NCI-H1417 (cell line): ENCODE measurements at places on chromosomes 3 and 15.

- DNase-seq, result no peak
Measured at GRCh38 chr3:74000725-74001124, 376.0 kb upstream of the PDZRN3 start.

DNA sequence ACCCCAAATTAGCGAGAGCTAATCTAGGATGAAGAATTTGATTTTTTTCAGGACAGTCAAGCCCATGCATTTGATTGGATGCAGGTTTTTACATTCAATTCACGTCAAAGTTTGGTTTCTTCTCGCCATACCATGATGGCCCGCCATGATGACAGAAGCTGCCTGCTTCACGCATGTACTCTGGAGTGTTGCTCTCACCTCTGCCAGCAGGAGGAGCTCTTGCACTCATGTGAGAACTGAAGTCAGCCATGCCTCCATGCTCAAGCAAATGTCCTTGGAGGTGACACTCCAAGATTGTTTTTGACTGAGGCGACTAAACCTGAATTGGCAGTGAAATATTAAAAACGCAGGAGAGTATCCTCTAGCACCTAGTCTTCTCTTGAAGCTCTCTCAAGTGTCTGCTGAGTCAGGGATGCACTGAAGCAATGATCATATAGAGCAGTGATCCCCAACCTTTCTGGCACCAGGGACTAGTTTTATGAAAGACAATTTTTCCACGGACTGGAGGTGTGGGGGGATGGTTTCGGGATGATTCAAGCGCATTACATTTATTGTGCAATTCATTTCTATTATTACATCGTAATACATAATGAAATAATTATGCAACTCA is 120.9 kb downstream of the SAMMSON start:
- DNase-seq, result peak; percentile 78

GRCh38 chr15:52143873-52144272 is 31.3 kb upstream of the BCL2L10 start:
- no peak for DNase-seq

DNA sequence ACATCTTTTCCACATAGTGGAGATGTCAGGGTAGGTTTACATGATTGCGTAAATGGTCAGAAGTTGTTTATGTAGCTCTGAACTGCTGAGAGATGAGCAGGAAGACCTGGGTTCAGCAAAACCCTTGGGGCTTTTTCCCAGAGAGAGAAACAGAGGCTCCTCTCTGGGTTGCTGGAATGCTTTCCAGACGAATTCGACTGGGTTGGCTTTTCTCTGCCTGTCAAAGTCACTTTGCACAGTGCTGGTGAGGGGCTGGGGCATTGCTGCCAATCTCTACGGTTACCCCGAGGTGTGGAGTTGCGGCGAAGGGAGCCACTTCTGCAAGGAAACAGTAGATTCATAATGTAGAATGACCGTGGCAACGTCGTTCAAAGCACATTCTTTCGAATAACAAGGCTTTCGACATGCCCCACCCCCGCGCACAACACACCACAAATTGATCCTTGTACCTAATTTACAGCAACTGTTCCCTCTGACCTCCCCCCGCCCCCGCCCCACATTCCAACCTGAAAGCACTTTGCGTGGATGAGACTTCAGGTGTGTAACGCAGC is 950 bp upstream of the CNTN4 start:
- peak; percentile 36 for DNase-seq

- no peak for DNase-seq
Measured at GRCh38 chr15:56765251-56765650, 31.9 kb upstream of the ZNF280D start.

DNA sequence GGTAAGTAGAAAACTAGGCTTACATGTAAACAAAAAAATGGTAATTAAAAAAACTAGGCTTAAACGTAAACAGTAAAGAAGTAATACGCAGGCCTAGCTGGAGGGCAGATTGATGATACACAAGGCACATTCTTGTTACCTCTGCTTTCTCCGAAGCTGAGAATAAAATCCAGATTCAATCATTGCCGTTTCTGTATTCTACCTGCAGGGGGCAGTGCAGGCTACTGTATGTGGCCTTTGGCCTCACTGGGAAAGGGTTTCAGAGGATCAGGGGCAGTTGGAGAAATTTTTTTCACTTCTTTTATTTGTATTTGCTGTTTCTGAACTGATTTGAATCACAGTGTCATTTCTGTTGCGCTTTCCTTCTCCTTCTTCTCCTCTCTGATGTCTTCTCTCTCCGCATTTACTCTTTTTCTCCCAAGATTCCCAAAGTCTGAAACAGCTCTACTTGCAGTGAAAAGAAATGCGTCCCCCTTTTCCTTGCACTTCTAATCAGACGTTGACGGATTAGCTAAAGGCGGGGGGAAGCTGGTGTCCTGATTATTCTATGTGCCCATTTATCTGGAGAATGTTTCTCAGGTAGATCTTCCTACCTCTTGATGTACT is 67.1 kb upstream of the MCTP2 start:
- peak; percentile 74 for DNase-seq

DNA sequence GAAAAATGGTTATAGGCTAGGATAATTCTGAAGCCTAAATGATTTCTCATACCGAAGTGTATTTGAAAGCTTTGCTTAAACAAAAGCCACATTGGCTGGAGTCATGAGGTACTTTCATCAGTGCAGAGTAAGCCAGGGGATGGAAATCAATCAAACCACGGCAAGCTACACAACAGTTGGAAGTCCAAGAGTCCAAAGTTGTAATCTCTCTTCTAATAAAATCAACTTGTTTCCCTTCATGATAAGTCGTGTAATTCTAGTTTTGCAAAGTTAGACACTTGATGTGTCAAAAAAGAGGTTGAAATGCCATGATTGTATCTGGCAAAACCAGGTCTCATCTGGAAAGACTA is 250.5 kb upstream of the VEPH1 start:
- no peak for DNase-seq

GRCh38 chr3:43248185-43248583 is 38.2 kb upstream of the SNRK start:
- no peak for DNase-seq

DNA sequence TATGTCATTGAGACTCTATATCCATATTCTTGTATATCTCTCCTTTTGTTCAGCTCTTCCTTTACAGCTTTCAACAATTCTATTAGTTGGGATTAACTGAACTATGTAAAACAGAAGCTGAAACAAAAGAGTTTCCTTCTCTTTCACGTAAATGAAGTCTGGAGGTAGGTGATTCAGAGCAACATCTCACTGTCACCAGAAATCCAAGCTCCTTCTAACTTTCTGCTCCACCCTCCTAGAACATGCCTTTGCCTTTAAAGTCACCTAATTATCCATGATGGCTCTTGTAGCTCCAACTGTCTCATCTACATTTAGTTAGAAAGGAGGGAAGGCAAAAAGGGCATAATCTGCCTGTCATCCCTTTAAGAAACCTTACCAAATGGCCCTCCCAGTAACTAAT is 458.2 kb upstream of the MDFIC2 start:
- no peak for DNase-seq

DNA sequence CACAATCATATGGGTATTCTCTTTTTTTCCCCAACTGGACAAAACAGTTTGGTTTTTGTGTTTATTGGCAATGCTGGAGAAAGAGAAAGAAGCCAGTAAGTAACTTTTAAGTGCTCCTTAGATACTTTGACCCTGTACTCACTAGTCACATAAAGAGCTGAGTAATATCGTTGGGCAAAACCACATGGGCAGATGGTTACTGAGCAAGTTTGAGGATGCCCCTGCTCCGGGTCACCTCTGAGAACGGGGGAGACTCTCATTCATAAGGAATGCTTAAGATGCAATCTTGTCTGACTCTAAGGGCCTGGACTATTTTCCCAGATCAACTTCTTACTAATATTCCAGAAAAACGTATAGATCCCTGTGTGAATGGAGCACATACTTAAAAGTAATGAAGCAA is 106.4 kb upstream of the SLC2A2 start:
- DNase-seq, result no peak

DNA sequence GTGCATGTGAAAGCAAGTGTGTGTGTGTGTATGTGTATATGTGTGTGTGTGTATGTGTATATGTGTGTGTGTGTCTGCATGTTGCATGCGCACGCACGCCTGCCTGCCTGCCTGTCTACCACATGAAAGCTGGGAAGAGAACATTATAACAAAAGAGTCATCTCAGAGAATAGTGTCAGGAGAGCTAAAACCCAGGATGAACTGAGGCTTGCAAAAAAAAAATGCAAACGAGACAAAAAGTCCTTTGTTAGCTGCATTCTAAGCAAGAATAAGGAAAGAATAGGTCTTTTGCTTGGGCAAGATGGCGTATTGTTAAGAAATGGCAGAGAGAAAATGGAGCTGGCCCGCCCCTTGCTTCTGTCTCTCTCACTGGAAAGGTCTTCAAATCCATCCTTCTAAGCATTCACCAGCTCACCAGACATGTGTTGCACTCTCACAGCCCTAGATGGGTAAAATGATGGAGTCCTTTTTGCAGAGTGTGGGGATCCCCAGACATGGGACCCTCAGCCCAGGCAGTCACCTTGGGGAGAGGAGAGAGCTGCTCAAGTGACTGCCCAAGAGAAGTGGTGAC is 16.4 kb downstream of the WNT7A start:
- no peak for DNase-seq

DNA sequence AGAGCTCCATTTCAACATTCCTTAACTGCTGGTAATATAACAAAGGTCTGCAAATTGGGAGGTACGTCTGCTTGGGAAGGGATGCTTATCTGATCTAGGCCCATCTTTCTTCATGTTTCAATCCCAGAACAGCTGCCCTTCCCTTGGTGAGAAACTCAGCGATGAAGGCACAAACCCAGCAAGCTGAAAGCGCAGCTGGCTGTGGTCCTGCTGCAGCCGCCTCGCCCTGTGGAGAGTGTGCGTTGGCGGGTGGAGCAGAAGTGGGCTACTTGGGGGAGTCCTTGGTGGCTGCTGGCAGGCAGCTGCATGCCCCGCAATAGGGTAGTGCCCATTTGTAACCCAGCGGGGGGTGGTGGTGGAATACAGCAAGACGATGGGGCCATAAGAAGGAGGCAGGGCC is 160.6 kb upstream of the WNT5A start:
- no peak for DNase-seq

DNA sequence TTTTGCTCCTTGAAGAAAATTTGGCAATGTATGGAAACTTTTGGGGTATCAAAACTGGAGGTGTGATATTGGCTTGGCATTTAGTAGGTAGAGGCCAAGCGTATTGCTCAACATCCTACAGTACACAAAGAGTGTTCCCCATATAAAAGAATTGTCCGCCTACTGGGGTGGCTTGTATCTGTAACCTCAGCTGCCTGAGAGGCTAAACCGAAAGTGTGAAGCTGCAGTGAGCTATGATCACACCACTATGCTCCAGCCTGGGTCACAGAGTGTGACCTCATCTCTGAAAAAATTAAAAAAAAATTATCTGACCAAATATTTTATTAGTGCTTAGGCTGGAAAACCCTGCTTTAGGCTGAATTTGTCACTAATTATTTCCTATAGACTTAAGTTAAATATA is 483.9 kb downstream of the PYDC2 start:
- no peak for DNase-seq

- DNase-seq, result no peak
Measured at GRCh38 chr15:70596354-70597055, 166.9 kb downstream of the UACA start.

GRCh38 chr15:84604826-84605553 is 4.2 kb downstream of the ZSCAN2 start:
- DNase-seq, result no peak
